ENCODE measurements at places on chromosomes 6 and 20. TPM values are rescaled to one million over a fixed set of nuclear protein-coding genes. Genes with fewer than 3 reads are reported as not detected.
A peak's percentile ranks its signal among the peaks of the same experiment; 100 is the strongest.

DNA sequence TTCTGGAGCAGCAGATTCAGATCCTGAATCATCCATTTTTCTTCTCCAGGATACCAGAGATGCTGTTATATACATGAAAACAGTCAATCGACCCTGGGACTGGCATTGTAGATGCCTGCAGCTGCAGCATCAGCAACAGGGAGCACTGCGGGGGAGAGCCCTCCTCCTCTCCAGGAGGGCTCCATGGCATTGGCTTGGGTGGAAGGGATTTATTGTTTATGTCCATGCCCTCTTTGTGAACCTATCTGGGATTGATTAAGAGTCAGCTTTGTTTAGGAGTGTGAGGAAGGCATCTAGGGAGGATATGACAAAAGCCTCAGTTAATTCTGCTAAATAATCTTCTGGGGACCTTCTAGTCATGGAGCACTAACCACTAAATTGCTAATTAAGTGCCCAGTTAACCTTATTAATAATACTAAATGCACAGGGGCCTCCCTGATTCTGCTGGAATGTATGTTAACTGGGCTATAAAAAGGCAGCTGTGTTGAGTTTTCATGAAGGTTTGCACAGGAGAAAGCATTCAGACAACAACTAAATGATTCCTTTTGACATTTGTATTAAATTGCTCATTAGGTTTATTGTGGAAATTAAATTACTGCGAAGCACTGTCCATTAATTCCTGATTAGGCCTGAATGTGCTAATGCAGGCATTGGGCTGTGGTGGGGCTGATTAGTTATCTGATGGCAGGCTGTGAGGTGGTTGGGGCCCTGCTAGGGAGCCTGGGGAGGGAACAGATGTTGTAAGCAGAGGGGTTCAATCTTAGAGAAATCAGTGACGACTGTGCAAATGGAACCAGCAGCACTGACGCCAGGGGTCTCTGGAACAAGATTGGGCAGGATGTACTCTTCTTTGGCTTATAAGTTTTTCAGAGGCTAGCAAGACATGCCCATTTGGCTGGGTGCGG, 57.6 kb downstream of the IMPG1 start:
- DNase-seq = no peak

- DNase-seq = no peak
Observed at GRCh38 chr6:162055365-162055764, 672.2 kb downstream of the PRKN start.

The TRIM15 gene
- not detected for total RNA-seq

The KIF25 gene
- not detected for total RNA-seq

GRCh38 chr6:132122871-132123270, 171.7 kb upstream of the CCN2 start:
- DNase-seq = no peak

The COL9A3 gene
- 5.7 TPM for total RNA-seq

- DNase-seq = no peak
Observed at GRCh38 chr20:58603721-58604120, 47.4 kb upstream of the STX16 start.

- no peak for DNase-seq
Observed at GRCh38 chr20:11734431-11734830, 183.3 kb upstream of the BTBD3 start.

The TFAP2A gene
- not detected for total RNA-seq

DNA sequence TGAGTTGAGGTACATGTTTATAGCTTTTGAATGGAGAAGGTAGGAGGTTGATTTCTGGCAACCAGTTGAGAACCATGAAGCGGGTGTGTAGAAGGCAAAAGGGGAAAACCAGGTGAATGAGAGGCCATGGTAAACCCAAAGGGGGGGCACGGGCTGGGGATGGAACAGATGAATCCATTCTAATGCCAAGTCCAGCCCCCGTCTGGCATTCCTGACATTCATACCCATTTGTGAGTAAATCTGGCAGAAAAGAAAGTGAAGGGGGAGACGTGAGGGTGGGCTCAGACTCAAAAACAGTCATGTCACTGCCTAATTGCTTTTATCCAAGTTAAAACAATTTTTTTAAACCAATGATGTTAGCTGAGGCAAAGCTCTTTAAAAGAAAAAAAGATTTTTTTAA, 172.8 kb upstream of the QKI start:
- DNase-seq = no peak

- no peak for DNase-seq
Observed at GRCh38 chr20:59403261-59403961, 103.0 kb downstream of the EDN3 start.

- no peak for DNase-seq
Observed at GRCh38 chr20:5309971-5310370, 6.8 kb downstream of the PROKR2 start.

The SLC24A3 gene
- 3.7 TPM for total RNA-seq

GRCh38 chr6:53411451-53411850, 62.7 kb upstream of the ELOVL5 start:
- DNase-seq = no peak

The MMUT gene
- total RNA-seq = 20.1 TPM

The MEI4 gene
- total RNA-seq = 1.4 TPM

The CCM2L gene
- total RNA-seq = 6.0 TPM

The KCNQ2 gene
- total RNA-seq = not detected

GRCh38 chr6:134795001-134795400, 154.9 kb downstream of the ALDH8A1 start:
- no peak for DNase-seq

- no peak for DNase-seq
Observed at GRCh38 chr6:37039958-37040357, 34.5 kb downstream of the FGD2 start.

GRCh38 chr20:45358282-45359068, 4.5 kb upstream of the SYS1 start:
- peak; percentile 93 for DNase-seq

The CHRNA4 gene
- total RNA-seq = not detected

The SOX18 gene
- total RNA-seq = 15.1 TPM

GRCh38 chr6:156946370-156946936, 169.3 kb downstream of the ARID1B start:
- no peak for DNase-seq

DNA sequence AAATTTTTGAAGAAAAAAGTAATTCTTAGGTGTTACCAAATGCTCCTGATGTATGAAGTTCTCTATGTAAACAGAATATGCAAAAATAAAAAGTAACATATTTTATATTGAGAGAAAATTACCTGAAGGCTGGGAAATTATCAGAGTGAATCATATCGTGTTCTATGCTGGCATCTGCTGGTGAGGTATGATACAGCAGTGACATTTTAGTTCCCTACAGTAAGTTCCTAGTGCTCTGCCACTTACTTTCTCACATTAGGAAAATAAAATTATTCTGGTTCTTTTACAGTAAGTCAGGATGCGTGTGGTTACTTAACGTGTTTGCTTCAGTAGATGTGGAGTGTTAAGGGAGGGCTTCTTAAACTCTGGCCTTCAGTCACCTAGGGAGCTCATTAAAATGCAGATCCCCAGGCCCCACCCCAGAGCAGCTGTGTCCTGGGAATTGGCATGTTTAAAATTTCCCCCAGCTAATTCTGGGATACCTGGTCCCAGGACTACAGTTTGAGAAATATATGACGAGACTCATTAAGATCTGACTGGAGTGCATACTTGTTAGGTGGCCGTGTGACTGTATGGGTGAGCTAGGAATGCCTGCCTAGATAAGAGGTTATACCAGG, 3.2 kb downstream of the ACTR5 start:
- DNase-seq = no peak

The SLC2A10 gene
- 5.6 TPM for total RNA-seq

DNA sequence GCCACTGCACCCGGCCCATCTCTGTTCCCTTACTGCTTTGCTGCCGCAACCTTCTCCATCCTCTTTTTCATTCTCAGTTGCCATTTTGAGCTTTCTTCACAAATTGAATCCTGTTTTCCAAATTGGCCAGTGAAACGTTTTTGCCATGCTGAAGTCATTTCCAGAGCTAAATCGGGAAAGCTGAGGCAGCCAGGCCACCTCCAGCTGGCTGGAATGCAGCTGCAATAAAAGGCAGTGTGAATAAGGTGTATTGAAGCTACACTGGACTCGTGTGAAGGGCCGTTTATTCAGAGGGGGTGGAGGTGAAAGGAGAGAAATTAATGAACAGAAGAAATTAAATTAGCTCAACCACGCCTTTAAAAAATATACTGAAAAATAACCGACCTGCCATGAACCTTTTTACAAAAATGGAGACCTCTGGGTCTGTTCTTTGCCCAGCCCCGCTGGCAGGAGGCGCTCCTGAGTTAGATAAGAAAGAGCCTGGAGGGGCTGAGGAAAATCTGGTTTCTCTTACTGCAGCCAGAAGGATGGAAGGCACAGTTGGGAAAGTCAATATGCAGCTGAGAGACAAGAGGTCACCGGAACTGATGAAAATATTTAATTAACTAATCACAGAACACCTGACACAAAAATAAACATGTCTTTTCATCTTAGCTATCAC, 283.9 kb downstream of the FOXC1 start:
- DNase-seq = no peak

GRCh38 chr6:127180426-127180825, 62.0 kb downstream of the RSPO3 start:
- no peak for DNase-seq

DNA sequence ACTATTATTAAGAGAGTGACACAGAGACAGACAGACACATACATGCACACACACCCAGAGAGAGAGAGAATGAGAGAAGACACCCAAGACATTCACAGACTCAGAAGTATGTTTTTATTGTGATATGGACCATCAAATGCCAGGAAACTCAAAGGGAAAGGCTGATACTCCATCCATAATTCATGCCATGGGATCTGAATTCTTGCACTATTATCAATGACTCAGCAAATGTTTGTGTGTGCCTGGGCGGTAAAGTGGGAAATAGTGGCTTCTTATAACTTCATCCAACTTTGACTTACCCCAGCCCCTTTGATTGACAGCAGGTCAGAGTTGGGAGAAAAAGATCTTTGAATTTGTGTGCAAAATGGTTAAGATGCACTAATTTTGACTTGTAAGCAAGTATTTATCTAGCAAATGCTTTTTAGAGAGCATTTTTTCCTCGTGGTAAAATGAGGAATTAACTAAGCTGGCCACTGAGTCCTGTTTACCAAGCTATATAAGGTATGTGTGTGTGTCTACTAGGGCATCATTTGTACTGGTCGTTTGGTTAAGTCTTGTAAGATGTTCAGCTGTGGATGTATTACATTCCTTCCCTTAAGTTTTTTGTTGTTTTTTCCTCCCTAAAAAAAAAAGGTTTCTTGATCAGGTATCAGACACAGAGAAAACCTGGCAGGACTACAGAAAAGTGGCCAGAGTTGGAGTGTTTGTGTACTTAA, 3.0 kb upstream of the CCN2 start:
- no peak for DNase-seq

The MARCKS gene
- 9.8 TPM for total RNA-seq
